ENCODE measurements at places on chromosomes 5 and 9.

- no peak for DNase-seq
Observed at GRCh38 chr9:116475201-116475600, 211.9 kb upstream of the TRIM32 start.

DNA sequence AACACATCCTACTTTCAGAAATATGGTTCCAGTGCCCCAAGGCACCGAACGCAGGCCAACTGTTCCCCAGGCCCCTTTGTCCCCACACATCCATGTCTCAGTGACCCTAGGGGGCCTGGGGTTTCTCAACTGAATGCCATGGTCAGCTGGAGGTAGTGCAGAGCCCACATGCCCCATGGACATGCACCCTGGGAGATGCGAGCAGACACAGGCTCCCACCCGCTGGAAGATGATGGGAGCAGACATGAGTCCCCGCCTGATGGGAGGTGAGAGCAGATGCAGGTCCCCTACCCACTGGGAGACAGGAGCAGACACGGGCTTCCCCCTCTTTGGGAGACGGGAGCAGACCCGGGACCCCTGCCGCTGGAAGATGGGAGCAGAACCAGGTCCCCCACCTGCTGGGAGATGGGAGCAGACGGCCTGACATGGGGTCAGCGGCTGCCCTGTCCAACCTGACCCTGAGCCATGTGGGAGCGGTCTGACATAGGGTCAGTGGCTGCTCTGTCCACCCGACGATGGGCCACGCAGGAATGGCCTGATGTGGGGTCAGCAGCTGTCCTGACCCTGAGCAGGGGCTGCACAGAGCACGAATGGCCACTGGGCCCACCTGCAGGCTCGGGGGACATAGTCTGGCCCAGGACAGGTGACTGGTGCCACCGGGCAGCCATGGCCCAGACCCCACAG is 18.4 kb downstream of the ZDHHC11B start:
- DNase-seq: no peak

DNA sequence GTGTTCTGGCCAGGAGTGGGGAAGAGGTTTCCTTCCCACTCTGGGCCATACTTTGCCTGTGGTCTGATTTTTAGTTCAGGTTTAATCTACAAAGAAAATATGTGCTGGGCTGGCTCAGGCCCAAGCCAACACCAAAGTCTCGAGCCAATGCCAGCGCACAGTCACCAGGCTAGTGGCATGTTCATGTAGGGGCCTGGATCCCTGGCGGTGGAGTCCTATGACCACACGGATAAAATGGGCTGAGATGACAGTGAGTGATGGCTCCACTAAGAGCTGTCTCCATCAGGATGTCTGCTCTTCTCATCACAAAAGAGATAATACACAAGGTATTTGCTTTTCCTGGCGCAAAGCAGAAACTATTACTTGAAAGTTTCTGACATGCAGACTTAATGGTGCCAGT is 92.9 kb upstream of the PTPN3 start:
- no peak for DNase-seq

DNA sequence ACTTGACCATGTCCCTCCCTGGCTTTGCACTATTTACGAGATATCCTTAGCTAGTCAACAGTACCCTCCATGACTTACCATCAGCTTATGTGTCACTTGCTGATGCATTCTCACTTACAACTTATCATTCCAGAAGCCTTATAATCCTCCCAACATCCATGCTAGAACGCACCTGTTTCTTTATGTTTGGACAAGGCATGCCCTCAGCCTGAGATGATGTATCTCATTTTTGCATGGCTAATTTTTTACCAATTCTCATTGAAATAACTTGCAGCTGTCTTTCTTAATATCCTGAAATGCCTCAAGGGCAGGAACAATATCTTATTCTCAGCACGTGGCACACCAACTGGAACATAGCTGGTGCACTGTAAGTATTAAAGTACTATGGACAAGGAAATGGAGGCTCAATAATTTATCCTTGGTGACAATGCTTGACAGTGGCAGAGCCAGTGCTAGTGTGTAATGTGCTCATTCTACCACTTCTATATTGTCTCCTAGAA is 281.6 kb downstream of the SLF1 start:
- no peak for DNase-seq

DNA sequence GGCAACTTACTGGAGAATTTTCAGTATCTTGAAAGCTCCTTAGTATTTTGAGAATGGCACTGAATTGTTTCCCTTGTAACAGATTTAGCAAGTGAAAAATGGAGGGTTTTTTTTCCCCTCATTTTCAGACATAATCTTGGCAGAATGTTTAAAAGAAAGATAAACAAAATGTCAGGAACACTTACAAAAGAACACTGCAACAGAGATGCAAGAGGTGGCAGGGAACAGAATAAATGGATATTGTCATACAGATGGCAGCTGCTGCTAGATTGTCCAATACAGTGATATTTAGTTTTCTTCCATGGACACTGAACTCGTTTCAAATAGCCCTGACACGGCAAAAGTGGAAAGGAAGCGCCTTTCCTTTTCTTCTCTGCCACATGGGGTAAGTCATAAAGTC is 76.9 kb upstream of the ZNF608 start:
- DNase-seq: no peak

DNA sequence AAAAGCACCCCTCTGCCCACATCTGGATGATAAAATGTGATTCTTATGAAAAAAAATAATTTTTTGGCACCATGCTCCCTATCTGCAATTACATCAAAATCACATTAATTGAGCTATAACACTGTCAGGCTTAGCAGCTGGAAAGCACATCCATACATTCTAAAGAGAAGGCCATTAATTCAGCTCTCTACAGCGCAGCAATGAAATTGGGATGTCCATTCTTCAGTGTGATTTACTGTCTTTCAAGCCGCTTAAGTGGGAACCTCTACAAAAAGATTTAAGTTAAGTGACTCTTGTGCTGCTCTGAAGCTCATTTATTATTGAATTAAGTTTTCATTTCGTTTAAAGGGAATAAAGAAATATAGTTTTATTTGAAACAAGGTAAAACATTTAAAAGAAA is 171.3 kb downstream of the EBF1 start:
- DNase-seq: no peak

DNA sequence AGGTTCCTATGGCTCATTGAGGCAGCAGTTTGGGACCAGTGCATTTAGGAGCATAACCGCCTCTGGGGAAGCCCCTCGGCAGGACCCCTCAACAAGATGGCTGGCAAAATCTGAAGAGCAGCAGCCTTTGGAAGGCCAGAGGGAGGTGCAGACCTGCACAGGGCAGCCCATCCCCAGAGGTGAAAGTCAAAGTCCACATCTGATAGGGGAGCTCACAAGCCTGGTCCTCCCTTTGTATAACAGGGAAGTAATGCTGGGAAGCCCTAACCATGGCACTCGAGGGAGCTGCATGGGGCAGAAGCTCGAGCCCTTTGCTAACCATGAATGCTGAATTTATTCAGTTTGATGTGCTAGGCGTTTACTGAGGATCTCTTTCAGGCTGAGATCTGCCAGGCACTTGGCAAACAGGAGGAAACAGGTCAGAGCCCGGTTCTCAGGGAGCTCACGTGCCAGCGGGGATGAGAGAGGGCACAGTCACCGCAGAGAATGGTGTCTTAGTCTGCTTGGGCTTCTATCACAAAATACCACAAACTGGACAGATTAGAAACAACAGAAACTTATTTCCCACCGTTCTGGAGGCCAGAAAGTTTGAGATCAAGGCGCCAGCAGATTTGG is 114.1 kb downstream of the GABBR2 start:
- no peak for DNase-seq

DNA sequence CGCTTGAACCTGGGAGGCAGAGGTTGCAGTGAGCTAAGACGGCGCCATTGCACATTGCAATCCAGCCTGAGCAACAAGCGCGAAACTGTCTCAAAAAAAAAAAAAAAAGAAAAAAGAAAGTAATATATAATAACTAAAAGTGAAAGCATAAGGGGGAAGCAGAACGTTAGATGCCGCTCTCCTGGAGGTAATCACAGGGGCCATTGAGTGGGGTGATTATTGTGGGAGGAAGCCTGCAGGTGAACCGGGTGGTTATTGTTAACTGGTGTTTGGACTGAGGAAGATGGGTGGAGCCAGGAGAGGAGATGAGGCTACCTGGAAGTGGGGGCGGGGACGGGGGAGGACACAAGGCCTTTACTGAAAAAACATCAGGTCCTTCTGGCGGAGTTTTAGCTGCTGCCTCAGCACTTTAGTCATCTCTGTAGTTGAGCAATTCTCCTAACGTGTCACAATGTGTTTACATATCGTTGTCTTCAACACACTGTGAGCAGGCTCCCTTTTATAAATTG is 5.3 kb upstream of the TJP2 start:
- DNase-seq: no peak

DNA sequence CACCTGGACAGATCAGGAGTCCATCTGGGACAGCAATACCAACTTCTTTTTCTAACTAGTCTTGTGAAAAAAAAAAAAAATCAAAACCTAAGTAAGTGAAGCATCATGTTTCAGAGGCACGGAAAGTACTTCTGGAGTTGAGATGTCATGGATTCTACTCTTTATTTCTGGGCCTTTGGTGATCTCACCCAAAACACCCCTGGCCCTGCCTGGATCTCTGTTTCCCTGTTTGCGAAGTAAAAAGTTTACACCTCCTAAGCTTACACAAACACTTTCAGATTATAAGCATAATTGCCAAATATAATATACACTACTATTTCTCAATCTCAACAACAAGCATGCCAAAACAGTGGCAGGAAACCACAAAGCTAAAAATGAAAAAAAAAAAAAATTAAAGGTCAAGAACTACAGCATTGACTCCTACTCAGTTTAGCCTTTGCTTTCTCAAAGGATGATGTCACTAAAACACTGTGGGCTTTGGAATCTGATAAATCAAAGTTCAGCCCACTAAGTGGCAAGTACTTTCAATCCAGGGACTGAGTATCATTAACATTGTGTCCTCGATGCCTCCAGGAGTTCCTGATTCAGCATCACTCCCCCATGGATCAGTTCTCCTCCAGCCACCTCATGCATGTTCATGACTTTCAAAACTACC is 291.9 kb downstream of the NFIB start:
- DNase-seq: no peak

- no peak for DNase-seq
Observed at GRCh38 chr9:94650949-94651348, 11.6 kb upstream of the FBP1 start.

- peak; percentile 8 for DNase-seq
Observed at GRCh38 chr5:180126716-180127681, 55.4 kb upstream of the RNF130 start.

DNA sequence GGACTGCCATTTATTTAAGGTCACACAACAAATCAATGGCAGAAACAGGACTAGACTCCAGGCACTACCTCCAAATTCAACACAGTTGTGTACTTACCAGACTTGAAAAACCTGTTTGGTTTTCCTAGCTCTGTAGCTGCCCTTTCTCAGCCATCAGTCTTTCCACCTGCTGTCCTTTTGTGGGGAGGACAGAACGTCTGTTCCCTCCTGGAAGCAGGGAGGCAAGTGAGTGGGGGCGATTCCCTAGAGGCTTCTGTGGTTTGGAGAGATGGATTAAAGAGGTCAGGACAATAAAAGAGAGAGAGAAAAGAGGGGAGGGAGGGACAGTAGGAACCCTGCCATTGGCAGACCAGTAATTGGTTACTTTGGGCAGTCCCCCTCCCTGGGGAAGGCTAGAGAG is 14.7 kb downstream of the ASTN2 start:
- DNase-seq: no peak

- no peak for DNase-seq
Observed at GRCh38 chr5:93161661-93162654, 419.1 kb downstream of the NR2F1-AS1 start.

DNA sequence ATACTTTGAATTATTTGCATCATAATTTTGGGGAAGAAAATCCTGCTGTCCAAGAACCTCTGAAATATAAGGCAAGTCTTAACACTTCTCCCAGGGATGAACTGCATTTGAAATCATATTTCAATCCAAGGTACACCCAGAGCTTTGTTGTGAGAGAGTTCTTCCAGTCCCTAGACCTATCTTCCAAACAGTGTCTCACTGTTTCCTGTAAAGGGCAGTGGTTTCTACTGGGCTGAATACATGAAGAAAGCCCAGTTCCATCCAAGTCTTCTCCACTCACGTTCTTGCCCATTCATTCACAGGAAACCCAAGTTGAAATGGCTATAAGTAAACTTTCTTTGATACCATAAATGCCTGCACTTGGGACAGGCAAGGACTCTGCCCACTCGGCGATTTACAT is 108.3 kb upstream of the LHFPL2 start:
- DNase-seq: no peak

DNA sequence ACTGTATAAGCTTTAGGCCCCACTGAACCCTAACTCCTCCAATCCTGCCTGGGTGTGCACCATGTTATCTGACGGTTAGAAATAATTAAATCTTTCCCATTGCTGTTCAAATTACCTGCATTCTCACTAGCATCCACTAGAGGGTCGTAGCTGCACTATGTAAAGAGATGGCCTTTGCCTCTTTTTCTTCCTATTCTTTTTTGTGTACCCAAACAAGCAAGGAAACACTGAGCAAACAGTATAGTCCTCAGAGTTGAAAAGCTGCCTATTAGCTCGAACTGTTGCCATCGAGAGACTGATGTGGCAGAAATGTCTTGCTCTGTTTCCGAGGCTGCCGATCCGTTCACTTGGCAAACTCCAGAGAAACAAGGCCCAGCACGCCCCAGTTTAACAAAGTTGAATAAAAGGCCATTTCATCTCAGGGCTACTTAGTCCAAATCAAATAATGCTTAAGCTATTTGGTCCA is 163.8 kb upstream of the TRPM3 start:
- peak; percentile 83 for DNase-seq

- no peak for DNase-seq
Observed at GRCh38 chr9:123820139-123820538, 109.8 kb downstream of the DENND1A start.

GRCh38 chr9:13213337-13213736 is 66.2 kb downstream of the MPDZ start:
- peak; percentile 24 for DNase-seq

GRCh38 chr9:133768859-133769510 is 30.8 kb upstream of the SARDH start:
- DNase-seq: no peak

DNA sequence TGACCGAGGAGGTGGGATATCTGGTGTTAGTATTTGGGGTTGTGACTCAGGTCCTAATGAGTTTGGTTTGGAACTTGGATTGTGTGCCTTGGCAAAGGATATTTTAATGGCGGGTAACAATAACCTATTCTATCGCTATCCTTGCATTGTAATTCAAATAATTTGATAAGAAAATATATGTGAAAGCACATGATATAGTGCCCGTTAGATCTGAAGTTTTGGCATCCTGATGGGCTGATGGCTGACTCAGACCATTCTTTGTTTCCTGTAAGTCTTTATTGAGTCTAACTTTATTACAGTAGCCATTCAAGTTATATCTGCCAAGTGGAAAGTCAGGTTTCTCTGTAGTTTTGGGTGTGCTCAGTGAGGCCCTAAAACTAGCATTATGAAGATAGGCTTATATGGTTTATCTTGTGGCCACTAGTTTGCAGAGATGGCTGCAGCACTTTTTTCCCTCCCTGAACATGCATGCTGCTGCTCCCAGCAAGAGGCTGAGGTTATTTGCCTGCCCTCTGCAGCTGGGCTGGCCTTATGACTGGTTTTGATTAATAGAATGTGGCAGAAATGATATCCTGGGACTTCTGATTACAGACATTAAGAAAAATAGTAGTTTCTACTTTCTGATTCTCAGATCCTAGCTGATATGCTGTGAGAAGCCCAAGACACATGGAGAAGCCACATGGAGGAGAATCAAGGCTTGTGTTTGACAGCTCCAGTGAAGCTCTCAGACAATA is 46.6 kb downstream of the CFAP95 start:
- no peak for DNase-seq
